ENCODE measurements at places on chromosomes 3 and 15. TPM values are rescaled to one million over a fixed set of nuclear protein-coding genes. Genes with fewer than 3 reads are reported as not detected.

DNA sequence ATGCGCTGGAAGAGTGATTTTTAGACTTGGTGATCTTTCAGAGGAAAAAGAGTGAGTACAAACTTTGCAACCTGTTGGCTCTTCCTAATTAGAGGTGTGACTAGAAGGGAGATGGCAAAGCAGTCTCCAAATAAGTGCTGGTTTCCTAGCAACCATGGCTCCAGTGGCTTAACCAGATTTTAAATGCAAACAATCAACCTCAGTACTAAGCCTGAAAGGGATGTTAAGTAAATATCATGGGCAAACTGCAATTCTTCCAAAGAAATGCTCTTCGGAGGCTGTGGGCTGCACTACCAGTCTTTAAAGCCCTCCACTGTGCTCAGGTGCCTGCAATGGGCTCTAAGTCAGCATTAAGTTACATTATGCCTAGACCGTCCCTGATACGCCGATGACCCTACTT, 678.1 kb upstream of the CCDC54 start:
- DNase-seq: no peak

GRCh38 chr15:78957416-78958093, 12.7 kb upstream of the CTSH start:
- no peak for DNase-seq

GPR27 gene
- 0.39 TPM for total RNA-seq

FBXO40 gene
- total RNA-seq: not detected

Measured in mucosa of descending colon (tissue), 3 donors.